ENCODE measurements at places on chromosomes 16 and 17.
A peak's percentile ranks its signal among the peaks of the same experiment; 100 is the strongest.

DNA sequence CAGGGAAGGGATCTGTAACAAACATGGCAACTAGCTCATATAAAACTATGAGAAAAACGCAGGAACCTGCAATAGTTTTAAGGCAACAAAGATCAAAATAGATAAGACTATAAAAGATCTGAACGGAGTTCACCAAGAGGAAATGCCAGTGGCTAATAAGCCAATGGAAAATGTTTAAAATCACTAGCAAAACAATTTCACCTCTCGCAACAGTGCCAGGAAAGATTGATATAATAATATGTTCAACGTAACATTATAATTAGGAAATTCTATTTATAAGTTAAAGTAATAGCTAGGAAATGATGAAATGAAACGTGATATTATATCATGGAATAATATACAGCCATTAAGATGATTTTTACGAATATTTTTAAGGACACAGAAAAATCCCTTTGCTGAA lies 16.0 kb downstream of the MRC2 start:
- no peak for DNase-seq

DNA sequence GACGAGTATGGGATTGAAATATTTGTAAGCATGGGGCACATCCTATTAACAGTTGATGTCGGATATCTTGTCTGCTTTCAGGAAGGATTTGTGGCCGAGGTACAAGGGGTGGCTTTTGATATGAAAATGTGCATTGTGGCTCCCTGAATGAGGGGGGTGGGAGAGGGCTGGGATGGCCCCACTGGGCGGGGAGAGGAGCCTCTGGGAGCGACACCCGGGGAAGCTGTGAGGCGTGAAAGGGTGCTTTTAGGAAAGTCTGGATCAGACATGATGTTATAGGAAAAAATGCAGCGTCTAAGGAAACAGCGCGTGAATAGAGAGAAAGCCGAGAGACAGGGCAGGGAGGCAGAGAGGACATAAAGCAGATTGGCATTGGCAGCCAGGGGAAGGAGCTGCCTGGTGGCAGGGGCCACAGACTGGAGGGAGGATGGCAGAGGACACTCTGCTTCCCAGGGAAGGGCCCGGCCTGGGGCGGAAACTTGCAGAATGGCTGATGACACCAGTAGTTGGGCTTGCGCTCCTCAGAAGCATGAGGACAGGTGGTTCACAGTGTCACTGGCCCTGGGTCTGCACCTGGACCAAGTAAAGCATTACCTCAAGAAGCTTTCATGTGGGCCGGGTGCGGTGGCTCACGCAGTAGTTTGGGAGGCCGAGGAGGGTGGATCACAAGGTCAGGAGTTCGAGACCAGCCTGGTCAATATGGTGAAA lies 95.7 kb downstream of the NTN1 start:
- no peak for DNase-seq

- DNase-seq = no peak
Measured at GRCh38 chr16:19238406-19238805, 47.1 kb upstream of the CLEC19A start.

GRCh38 chr17:7024402-7024785 lies 1.5 kb downstream of the BCL6B start:
- DNase-seq = no peak

DNA sequence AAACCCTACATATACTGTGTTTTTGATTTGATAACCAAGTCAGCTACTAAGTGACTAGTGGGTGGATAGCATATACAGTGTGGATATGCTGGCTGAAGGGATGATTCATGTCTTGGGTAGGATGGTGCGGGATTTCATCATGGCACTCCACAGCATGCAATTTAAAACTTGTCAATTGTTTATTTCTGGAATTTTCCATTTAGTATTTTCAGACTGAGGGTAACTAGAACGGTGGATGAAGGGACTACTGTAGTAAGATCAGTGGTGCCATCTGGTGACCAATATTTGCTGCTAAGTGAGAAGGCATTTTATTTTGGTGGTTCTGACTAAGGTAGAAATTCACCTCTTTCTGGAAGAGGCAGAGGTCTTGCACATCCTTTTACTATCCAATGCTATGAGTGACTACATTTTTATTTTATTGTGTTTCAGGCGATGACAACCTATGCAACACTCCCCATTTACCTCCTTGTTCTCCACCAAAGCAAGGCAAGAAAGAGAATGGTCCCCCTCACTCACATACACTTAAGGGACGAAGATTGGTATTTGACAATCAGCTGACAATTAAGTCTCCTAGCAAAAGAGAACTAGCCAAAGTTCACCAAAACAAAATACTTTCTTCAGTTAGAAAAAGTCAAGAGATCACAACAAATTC lies 3.1 kb downstream of the CDC6 start:
- peak; percentile 46 for DNase-seq

GRCh38 chr17:51765282-51766135 lies 393.0 kb downstream of the CA10 start:
- DNase-seq = no peak

- peak; percentile 94 for DNase-seq
Measured at GRCh38 chr17:40218740-40219593, at the start of gene WIPF2. WIPF2 (plus strand) TSS chr17:40219304; CDS start chr17:40256460, 37,156 bp downstream.

- DNase-seq = no peak
Measured at GRCh38 chr16:56956756-56957155, 5.0 kb upstream of the CETP start.

GRCh38 chr17:47879028-47879585 lies 16.9 kb upstream of the SP2 start:
- no peak for DNase-seq

DNA sequence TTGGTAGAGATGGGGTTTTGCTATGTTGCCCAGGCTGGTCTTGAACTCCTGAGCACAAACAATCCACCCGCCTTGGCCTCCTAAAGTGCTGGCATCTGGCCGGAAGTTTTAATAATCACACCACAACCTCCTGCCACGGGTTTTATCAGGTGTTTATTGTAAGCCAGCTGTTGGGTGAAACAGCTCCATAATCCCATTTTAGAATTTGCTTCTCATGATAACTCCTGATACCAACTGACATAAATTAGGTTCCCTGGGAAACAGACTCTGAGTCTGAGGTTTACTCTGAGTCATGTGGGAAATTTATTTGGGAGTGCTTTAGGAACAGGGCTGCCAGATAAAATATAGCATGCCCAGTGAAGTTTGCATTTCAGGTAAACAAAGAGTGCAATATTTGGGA lies 122.6 kb upstream of the MED13 start:
- no peak for DNase-seq

GRCh38 chr17:82780195-82780594 lies 28.3 kb downstream of the TBCD start:
- no peak for DNase-seq

- no peak for DNase-seq
Measured at GRCh38 chr17:77596491-77597417, 361.7 kb upstream of the TNRC6C start.

DNA sequence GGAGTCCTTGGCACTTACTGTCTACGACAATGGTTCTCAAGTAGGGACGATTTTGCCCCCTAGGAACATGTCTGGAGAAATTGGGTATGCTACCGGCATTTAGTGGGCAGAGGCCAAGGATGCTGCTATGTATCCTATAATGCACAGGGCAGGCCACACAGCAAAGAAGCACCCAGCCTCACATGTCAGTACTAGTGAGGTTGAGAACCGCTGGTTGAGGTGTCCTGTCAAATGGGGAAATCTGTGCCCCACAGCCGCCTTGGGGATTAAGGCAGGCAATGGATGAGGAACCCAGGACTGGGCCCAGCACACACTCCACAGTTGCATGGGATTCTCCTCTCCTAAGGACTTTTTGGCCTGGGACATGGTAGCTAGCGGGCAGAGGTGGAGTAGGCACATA lies 86.7 kb upstream of the TOB1 start:
- DNase-seq = no peak

DNA sequence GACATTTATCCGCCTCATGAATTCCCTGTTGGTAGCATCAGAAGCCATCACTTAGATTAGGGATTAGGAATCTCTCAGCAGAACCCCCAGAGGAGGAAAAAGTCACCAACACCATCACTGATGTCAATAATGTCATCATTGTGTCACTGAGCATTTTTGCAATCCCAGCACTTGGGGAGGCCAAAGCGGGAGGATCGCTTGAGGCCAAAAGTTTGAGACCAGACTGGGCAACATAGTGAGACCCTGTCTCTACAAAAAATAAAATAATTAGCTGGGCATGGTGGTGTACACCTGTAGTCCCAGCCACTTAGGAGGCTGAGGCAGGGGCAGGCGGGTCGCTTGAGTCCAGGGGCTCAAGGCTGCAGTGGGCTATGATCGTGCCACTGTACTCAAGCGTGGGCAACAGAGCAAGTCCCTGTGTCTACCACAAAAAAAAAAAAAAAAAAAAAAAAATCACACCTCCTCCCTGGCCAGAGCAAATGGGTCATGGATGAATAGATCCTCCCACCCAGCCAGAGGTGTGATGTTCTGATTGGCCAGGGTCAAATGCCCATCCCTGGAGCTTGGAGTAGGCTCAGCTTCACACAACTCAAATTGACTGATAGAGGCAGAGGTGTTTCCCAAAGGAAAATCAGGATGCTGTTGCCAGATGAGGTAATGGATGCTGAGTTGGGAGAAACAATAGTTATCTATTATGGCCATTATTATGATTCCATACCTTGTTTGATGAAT lies 31.6 kb downstream of the VWA3A start:
- no peak for DNase-seq

- no peak for DNase-seq
Measured at GRCh38 chr17:50397919-50398285, 579 bp upstream of the LRRC59 start.

DNA sequence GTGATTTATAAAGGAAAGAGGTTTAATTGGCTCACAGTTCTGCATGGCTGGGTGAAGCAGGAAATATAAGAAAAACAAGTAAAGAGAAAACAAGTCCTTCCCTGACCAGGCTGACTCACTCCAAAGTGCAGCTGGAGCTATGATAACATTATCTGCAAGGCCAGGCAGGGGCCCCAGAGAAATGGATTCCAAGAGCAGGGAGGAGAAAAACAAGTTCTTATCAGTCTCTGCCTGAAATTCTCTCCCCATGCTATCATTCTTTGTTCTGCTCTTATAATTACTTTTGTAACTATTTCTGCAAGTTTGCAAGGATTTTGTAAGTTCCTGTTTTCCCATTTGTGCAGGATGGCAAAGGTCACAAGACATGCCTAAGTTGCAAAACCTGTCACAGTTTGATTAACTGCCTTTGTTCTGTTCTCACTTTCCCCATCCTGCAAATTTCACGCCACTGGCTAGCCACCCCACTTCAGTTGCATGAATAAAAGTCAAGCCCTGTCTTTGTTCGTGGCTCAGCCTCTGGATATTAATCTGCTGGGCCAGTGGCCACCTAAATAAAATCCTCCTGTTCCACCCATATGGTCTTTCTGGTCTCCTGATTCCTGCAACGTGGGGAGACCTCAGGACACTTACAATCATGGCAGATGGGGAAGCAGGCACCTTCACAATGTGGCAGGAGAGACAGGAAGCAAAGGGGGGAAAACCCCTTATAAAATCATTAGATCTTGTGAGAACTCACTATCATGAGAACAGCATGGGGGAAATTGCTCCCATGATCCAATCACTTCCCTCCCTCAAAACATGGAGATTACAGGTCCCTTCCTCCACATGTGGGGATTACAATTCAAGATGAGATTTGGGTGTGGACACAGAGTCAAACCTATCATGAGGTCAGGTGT lies 13.1 kb downstream of the ABCA9 start:
- no peak for DNase-seq

DNA sequence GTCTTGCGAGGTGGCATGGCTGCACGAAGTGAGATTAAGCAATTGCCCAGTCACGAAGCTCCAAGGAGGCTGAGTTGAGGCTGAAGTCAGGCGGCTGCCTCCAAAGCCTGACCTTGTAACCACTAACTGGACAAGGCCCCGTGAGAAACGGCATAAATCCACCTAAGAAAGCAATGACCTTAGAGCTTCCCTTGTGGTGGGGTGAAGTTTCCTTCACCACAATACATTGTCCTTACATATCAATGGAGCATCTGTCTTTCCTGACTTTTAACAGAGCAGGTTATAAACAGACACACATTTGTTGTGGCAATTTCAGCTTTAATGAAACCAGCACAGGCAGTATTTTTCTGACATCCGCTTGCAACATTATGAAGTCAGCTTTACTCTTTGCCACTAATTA lies 2.5 kb upstream of the MED9 start:
- DNase-seq = no peak

DNA sequence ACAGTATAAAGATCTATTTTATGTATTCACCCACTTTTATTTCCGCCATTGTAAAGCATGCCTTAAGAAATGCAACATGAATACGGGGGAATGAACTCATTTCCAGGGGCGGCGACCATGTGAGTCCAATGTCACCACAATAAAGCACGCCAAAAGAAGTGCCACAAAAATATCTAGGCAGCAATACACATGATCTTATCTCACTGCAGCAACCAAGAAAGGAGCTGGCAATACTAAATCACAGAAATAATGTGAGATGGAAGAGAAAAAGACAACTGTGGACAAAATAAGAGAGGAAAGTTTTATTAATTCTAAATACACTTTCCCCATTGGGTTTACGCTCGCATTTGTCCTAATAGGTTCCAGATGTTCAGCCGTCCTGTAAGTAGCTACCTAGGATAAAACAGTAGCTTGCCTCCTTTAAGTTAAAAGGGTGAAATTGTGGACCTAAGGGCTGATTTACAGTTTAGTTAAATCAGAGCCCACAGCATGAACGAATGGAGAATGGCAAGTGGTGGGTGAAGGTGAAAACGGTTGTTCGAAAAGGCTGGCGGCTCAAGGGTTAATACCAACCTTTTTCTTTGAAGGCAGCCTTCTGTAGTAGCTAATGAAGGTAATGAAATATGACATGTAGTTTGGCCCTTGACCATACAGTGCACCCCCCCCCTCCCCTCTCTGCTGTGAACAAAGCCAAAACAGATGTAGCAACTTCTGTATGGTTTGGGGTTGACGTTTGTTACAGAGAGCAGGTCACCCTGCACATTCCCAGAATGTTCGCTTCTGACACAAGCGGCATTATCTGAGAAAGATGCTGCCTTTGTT lies 504.2 kb upstream of the PSMD7 start:
- DNase-seq = no peak

DNA sequence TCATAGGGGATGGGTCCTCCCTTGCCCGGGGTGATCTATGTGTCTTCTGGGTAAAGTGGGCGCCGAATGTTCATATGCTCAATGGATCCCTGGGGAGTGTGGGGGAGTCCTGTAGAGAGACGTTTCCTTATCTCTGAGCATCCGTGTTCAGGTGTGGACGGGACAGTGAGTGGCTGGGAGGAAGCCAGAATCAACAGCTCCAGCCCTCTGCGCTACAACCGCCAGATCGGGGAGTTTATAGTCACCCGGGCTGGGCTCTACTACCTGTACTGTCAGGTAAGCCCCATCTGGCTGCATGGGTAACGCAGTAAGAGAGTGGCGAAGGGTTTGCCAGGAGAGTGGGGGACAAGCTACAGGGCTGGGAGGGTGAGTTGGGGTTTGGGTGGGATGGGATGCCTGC lies 1.9 kb upstream of the TNFSF13 start:
- no peak for DNase-seq

GRCh38 chr17:42562388-42563142 lies 617 bp downstream of the COASY start:
- DNase-seq = no peak

DNA sequence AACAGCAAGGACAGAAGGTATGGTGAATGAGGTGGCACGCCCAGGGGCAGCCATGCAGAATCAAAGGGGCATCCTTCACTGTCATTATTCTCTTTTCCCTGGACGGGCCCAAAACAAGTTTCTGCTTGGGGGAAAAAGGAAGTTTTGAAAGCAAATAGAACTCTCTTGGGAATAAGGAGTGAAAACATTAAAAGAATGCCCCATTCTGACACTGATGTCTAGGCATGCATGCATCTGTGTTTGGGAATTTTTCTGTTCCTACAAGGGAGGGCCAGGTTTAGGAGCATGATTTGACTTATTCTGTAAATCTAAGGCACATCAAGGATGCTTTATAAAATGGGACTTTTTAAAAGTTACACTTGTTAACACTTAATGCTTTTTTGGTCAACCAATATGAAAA lies 34.3 kb upstream of the SLC12A3 start:
- DNase-seq = no peak
